RWPE2 (cell line): ENCODE measurements at places on chromosomes 4 and X.

- DNase-seq = no peak
These were observed 158.8 kb downstream of the ATP10D start for GRCh38 chr4:47643845-47644244.

GRCh38 chr4:2604614-2605013 is 68.2 kb downstream of the FAM193A start:
- DNase-seq = no peak

- DNase-seq = no peak
These were observed 62.2 kb upstream of the GPM6A start for GRCh38 chr4:175874306-175874705.

- no peak for DNase-seq
These were observed 1.5 kb downstream of the MGARP start for GRCh38 chr4:139278485-139278884.

DNA sequence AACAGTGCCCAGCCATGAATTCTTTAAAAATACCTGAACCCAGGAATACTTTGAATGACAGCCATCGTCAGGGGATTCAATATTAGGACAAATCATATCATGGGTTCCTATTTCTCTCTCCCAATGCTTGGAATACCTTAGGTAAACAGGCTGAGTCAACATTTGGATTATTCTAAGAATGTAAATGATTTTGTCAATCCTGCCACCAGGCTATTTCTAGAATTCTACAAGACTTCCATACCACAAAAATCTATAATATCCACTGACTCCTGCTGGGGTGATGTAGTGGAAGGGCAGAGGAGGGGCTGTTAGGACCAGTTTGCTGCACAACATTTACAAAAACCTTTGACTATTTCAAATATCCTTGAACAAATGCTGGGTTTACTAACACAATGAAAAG is 65.2 kb downstream of the IGFBP7 start:
- DNase-seq = no peak

GRCh38 chr4:48905363-48906015 is 1.1 kb downstream of the OCIAD2 start:
- no peak for DNase-seq

DNA sequence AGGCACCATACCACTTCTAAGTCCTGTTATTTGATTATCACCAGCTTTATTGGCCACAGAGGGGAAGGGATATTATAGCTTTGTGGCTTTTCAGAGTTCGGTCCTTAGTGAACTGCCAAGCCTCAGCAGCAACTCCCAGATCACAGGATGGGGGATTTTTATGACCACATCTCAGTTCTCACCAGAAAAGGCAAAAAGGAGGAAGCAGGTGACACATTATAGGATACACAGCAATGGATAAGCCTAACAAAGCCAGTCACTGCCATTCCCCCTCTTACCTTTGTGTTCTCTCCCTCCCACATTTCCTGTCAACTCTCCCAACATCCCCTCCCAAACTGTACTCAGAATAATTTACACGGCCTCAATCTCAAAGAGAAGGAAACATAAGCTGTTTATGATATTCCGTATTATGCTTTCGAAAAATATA is 142.8 kb downstream of the MGST2 start:
- DNase-seq = no peak

GRCh38 chr4:77959566-77960338 is 97.1 kb downstream of the MRPL1 start:
- no peak for DNase-seq

DNA sequence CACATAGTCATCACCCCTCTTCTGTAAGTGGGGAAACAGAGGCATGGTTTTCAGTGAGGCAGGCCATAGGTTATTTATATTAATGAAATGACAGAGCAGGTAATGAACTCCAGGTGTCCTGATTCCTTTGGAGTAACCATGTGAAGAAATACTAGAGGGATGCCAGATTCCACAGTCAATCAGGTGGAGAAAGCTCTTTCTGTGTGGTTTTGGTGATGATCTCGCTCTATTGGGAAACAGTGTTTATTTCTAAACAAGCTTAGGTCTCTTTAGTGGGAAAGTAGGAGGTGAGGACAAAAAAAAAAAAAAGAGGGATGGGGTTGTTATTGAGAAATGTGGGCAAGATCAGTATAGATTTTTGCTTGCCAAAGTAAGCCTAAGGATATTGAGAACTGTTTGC is 12.2 kb downstream of the DOCK11 start:
- no peak for DNase-seq

- no peak for DNase-seq
These were observed 38.4 kb downstream of the UGT2A2 start for GRCh38 chr4:69601065-69601464.

DNA sequence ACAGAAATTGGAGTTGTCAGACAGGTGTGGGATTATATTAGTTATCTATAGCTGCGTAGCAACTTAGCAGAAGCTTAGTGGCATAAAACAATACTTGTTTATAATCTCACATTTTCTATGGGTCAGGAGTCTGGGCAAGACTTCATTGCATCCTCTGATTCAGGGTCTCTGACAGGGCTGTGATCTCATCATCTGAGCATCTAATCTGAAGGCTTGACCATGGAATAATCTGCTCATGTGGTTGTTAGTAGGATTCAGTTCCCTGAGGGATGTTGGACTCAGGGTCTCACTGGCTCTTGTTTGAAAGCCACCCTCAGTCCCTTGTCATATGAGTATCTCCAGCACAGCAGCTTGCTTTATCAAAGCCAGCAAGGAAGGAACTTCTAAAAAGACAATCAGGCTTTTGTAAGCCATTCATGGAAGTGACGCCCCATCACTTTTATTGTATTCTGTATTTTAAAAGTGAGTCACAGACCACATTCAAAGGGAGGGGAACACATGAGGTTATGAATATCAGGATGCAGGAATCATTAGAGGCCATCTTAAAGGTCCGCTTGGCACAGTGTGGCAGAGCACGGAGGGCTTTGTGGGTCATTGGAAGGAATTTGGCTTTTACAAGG is 37.2 kb upstream of the FAM9B start:
- DNase-seq = no peak

GRCh38 chrX:132505116-132505515 is 16.3 kb upstream of the MBNL3 start:
- no peak for DNase-seq

GRCh38 chr4:41944089-41944488 is 8.9 kb downstream of the TMEM33 start:
- no peak for DNase-seq

DNA sequence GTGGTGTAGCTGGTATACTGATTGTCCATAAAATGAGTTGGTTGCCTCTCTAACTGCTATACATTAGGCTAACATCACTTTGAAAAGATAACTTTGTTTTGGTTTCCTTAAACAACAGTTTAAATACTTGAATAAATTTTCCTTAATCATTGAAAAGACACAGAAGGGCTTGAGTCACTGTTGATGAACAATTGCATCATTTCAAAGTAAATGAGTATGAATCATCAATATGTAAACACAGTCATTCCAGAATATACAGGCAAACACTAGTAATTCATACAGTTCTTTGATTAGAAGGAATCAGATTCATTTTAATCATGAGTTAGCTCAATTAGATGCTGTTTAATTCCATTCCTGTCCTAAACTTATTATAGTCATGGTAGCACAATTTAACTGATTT is 160.6 kb downstream of the AFF2 start:
- DNase-seq = no peak

DNA sequence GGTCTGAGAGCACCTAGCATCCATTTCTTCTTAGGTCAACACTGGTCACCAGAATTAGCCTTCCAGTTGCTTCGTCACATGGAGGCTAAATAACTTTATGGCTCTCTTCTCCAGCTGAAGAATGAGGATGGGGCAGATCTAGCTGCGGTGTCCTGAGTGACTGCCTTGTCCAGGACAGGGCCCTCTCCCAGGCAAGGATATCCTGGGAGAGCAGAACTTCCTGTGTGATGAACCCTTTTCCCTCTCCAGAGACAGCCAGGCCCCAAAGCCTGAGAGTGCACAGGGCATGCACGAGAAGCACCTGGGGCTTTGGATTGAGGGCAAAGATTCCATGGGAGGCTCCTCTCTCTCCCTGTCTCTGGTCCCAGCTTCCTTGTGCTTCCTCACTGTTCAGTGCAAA is 108.2 kb upstream of the MAMLD1 start:
- no peak for DNase-seq

- DNase-seq = no peak
These were observed 165.0 kb downstream of the AMELX start for GRCh38 chrX:11458170-11458569.

GRCh38 chr4:159352609-159353008 is 249.7 kb downstream of the RAPGEF2 start:
- no peak for DNase-seq

DNA sequence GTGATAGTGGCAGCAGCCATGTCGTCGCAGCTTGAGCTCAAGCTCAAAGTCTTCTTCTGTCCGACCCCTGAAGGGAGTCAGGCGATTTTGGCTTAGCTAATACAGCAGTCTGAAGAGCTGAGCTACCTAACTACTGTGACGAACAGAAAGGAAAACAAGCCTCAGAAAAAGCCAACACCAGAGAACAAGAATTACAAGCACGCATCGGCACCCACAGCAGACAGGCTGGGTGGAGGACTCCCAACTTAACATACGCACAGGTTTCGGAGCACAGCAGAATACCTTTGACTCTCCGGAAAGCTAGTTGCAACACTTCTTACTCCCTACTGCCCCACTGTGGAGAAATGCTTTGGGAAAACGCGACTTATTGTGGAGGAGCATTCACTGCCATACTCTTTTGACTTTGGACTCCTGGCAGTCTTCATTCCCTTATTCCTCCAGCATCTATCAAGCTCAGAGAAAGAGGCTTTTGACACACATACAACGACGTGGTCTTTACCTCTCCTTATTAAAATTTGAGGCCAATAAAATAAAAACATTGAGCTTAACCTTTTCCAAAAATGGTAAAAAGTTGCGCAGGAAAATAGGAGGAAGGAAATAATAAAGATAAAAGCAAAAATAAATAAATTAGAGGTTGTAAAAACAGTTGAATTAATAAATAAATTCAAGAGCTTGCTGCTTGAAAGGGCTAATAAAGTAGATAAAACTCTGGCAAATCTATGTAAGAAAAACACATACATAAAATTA is 41.3 kb upstream of the GPC3 start:
- DNase-seq = no peak

- no peak for DNase-seq
These were observed 23.8 kb downstream of the SHROOM3 start for GRCh38 chr4:76458825-76459224.

DNA sequence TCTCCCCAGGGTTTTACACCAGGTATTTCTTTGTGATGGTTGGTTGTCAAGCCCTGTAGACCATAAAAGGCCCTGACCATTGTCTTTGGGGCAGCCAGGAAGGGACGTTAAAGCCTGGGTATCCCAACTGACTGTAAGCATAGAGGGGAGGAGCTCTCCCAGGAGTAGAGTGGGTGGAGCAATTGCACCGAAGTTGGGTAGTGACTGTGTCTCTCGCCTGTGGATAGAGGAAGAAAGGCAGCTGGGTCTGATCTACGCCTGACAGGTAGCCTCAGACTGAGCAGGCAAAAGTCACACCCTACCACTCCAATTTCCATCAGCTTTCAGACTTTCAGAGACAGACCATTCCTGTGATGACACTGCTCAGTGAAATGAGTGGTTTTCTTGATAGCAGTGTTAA is 123.3 kb downstream of the KLHL8 start:
- no peak for DNase-seq

DNA sequence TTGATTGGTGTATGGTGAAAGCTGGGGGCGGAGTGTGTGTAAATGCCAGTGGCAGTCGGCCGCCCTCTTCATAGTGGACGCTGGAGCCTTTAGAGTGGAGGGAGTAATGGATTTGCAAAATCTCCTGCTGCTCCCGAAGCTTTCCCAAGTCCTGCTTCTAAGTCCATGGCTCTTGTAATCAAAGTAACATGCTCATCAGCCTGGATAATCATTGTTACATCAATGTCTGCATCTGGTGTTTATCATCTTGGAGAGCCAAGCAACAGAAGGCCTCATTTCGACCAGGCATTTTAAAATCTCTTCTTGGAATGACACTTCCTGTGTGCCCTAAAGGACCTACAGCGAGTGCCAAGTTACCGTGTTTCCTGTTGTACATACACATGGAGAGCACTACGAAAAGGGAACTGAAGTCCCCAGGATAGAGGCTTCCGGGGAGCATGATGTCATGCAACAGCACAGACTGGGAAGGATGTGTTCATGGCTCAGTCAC is 32.2 kb downstream of the UNC5C start:
- DNase-seq = no peak

DNA sequence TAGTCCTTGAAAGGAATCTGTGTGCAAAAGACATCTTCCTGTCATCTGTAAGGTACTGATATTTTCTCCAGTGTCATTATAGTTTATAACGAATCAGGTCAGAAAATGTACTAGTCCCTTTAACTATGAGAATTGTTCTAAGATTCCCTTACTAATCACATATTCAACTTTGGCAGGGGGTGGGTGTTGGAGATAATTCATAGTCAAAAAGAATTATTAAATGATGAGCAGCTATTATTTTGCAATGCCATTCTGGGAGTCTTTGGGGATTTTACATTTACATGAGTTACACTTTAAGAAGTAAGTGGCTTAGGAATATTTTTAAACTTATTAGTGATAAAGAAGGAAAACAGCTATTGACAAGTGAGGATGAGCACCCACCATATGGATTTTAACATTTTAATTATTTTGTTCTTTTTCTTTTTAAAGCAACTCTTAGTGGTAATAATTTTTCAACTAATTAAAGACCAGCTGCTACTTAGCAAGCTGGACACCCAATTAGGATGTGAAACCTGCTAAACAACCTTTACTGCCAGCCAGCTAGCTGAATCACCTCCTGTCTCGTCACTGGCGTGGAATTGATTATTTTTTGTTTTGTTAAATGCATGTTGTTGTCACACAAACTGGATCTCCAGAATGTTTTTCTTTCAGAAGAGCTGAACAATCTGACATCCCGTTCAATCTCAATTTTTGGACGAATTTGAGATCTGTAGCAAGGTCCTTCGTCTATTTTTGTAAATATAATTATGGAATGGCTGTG is 219.2 kb downstream of the ARAP2 start:
- DNase-seq = no peak

GRCh38 chr4:67030636-67031035 is 514.7 kb downstream of the CENPC start:
- DNase-seq = no peak

GRCh38 chr4:119231491-119231890 is 19.0 kb downstream of the USP53 start:
- no peak for DNase-seq

GRCh38 chr4:92231511-92231910 is 72.3 kb upstream of the GRID2 start:
- DNase-seq = no peak

GRCh38 chr4:144449611-144450010 is 196.3 kb upstream of the HHIP start:
- no peak for DNase-seq

- no peak for DNase-seq
These were observed 65.7 kb upstream of the FGF13 start for GRCh38 chrX:138777230-138777629.
